ENCODE measurements at places on chromosomes 5 and 9. TPM values are rescaled to one million over a fixed set of nuclear protein-coding genes. Genes with fewer than 3 reads are reported as not detected.

- H3K27ac ChIP-seq, result no peak overlapping the region
- H3K27me3 ChIP-seq, result peaks cover 24% of the 10 kb centered on the region
- no peak for DNase-seq
- no peak overlapping the region for H3K4me3 ChIP-seq
- no peaks in the 10 kb centered on the region for H3K4me1 ChIP-seq
- no peaks in the 10 kb centered on the region for H3K36me3 ChIP-seq
Measured at GRCh38 chr9:36924757-36925432, 109.2 kb downstream of the PAX5 start.

DNA sequence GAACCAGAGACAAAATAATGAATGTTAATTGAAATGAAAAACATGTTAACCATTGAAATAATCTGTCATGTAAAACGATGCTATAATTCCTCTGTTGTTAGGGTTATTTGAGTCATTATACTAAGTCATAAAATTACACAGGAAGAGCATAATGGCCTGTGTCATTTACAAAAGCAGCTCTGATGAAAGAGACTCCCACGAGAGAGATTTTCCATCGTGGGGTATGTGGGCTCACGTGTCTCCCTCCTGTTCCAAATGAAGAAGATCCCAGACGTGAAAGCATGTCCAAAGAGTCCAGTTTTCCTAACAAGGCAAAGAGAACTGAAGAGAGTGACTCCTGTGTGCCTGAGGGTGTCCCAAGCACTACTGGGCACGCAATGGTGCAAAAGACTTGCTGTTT, 379.8 kb downstream of the SPOCK1 start:
- H3K27ac ChIP-seq, result no peak overlapping the region
- DNase-seq, result no peak
- H3K27me3 ChIP-seq, result no peaks in the 10 kb centered on the region
- no peaks in the 10 kb centered on the region for H3K4me1 ChIP-seq
- H3K4me3 ChIP-seq, result no peak overlapping the region
- H3K36me3 ChIP-seq, result no peaks in the 10 kb centered on the region

GRCh38 chr9:106779796-106780195, 83.2 kb upstream of the ZNF462 start:
- DNase-seq, result no peak
- H3K36me3 ChIP-seq, result no peaks in the 10 kb centered on the region
- no peaks in the 10 kb centered on the region for H3K27me3 ChIP-seq
- H3K4me1 ChIP-seq, result no peaks in the 10 kb centered on the region

DNA sequence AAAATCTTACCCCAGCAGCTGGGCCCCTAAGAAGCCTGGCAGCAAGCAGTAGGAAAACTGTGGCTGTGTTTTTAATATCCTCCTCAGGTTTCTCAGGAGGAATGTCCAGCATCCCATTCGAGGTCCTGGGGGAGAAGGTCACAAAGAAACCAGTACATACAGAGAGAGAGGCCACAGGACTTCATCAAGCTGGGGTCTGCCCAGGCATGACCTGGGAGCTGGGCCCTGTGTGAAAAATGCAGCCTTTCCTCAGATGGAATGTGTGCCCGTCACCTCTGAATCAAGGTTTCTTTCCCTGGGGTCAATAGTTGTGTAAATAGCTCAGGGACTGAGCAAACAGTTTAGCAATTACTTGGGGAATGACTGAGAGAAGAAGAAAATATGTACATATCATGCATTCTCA, 33.9 kb upstream of the RAD23B start:
- no peaks in the 10 kb centered on the region for H3K27me3 ChIP-seq
- H3K4me1 ChIP-seq, result peaks cover 3% of the 10 kb centered on the region
- no peak for DNase-seq
- no peak overlapping the region for H3K27ac ChIP-seq

Gene PHF24
- 0.81 TPM for total RNA-seq

DNA sequence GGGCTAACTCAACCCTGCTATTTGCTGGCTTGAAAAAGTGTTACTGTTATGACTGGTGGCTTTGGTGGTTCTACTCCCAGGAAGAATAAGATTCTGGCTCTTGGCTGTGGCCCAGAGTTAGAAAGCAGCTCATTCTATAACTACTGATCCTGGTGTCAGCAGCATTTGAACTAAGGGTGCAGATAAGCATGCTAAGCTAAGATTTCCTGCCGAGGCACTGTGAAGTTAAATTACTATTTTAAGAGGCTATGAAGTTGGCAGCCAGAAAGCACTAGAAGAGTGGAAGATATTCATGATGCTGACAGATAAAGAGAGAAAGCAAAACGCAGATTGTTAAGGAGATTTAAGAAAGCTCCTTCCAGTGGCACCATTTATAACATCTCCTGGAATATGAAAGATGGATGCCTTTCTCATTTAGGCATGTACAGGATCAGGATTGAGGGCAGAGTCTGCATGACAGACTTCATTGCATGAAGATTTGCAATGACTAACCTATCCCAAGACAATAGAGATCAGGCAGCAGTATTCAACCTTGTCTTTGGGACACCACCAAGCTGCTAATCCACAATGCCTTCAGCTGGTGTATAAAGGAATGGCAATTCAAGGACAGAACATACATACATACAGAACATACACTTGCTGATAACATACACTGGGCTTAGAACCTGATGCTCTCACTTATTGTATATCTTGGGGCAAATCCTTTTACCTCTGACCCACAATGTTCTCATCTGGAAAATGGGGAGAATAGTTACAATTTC, 11.7 kb downstream of the BRINP1 start:
- H3K4me1 ChIP-seq, result no peaks in the 10 kb centered on the region
- H3K27ac ChIP-seq, result no peak overlapping the region
- H3K36me3 ChIP-seq, result no peaks in the 10 kb centered on the region
- no peak for DNase-seq
- no peaks in the 10 kb centered on the region for H3K27me3 ChIP-seq

Gene SYK
- total RNA-seq, result 1.9 TPM

All from heart right ventricle (tissue), 16 donors.